ENCODE measurements at places on chromosomes 6 and 20. TPM values are rescaled to one million over a fixed set of nuclear protein-coding genes. Genes with fewer than 3 reads are reported as not detected.

GRCh38 chr20:51413857-51414256, 128.7 kb downstream of the NFATC2 start:
- DNase-seq, result no peak

DNA sequence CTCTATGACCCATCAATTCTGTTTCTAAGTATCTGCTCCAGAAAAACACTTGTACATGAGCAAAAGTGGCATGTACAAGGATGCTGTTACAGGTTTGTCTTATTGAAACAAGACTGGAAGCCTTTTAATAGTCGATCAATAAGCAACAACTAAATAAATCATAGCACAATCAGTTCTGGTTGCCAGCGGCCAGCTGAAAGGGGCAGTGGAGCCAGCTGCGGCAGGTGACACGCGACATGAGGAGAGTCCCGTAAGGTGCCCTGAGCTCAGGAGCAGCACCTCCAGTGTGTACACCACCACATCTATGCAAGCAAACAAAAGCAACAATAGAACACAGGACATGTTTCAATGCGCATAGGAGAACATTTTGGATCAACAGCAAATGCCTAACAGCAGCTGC, 20.7 kb upstream of the NNAT start:
- DNase-seq, result no peak

DNA sequence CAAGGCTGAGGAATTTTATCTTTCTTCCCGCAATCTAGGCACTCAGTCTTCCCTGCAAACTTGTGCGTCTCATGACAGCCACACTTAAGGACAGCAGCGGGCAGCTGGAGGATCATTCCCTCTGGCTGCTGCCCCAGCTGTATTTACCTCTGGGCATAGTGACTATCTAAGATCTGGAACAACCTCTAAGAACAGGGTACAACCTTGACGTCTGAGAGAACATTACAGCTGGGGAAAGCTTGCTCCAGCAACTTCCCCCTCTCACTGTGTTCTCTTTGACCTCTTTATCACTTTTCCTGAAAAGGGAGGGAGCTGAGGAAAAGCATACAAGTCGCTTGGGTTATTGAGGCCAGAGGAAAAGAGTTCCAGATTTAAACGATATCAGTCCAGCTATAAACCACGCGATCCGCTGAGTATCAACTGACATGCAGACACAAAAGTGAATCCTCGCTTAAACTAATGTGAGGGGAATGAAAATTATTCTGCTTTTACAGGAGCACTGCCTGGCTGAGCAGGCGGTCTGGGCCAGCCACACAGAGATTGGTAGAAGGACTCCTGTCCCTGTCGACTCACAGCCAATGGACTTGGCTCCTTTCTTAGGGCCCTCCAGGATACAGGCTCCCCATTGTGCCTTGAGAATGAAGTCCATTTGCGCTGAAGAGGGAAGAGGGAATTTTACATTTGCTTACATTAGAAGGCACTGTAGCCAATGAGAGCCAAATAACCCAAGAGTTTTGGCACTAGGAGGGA, 153.3 kb downstream of the QRSL1 start:
- no peak for DNase-seq

DNA sequence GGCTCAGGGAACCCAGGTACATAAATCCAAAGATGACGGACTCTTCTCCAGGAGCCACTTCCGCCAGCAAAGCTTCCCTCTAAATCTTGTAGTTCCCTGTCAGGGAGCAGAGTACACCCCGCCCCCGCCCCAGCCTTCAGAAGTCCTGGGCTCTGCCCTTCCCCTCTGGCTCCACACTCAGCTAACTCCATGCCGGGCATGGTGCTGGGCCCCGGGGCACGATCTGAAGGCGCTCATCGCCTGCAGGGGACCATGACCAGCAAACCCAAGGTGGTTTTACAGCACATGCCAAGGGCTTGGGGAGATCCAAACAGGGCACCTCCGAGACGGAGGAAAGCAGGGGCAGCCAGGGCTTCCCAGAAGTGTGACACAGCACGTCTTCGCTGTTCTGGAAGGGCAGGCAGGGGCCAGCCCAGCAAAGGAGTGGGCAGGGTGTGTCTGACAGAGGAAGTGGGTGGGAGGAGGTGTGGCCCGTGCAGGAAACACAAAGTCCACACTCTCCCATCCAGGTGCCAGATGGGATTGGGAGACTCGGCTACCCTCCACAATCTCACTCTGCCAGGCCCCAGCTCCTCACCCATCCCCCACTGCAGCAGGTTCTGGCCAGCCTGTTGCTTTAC, 41.6 kb upstream of the SLC22A2 start:
- no peak for DNase-seq

- DNase-seq, result no peak
These were observed 12.5 kb upstream of the BCKDHB start for GRCh38 chr6:80094017-80094416.

SLC22A2 gene
- total RNA-seq, result not detected

Data from esophagus muscularis mucosa (tissue), 4 donors.